ENCODE measurements at places on chromosomes 11 and 22.

DNA sequence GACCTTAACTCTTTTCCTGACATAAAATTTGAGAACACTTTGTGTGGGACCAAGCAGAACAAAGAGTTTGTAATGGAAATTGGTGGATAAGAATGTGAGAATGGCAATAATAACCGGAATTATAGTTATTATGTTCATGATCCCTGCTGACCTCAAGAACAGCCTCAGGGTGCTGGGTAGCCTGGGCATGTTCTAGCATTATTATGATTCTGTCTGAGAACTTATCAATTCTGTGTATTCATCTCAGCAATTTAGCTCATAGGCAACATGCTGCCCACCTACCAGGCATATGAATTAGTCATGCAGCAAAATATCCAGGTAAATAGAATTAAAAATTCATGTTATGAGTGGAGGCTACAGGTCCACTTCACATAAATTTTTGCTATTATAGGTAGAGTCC is 61.9 kb downstream of the CTSC start:
- no peak for DNase-seq

DNA sequence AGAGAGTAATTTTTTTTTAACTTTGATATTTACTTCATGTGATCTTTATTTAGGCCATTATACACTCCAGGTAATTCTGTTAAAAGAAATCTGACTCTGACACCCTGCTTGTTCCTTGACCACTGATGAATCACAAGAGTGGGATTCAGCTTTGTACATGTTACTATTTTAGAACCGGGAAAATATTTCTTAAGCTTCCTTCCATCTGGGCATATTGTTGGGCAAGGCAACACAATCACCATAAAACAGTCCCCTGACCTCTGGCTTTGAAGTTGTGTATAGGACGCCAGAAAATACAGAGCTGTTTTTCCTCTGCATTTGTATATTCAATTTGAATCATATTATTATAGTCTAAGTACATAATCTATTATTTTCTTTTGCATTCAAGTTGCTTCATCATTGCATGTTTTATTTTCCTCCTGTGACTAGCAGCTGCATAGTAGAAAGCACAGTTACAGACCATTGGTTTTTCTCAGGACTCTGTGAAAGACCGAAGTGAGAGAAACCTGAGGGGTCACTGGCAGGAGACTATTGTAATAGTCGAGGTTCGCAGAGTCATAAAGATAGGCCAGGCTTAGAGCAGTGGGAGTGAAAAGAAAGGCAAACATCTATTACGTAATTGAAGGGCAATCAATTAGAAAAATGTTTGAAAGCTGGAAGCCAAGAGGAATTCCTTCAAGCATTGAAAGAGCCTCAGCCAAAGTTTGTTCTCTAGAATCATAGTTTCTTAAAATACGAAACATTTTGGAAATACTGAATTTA is 51.8 kb upstream of the SLC36A4 start:
- no peak for DNase-seq

- no peak for DNase-seq
Observed at GRCh38 chr22:46459347-46460065, 77.9 kb downstream of the CELSR1 start.

DNA sequence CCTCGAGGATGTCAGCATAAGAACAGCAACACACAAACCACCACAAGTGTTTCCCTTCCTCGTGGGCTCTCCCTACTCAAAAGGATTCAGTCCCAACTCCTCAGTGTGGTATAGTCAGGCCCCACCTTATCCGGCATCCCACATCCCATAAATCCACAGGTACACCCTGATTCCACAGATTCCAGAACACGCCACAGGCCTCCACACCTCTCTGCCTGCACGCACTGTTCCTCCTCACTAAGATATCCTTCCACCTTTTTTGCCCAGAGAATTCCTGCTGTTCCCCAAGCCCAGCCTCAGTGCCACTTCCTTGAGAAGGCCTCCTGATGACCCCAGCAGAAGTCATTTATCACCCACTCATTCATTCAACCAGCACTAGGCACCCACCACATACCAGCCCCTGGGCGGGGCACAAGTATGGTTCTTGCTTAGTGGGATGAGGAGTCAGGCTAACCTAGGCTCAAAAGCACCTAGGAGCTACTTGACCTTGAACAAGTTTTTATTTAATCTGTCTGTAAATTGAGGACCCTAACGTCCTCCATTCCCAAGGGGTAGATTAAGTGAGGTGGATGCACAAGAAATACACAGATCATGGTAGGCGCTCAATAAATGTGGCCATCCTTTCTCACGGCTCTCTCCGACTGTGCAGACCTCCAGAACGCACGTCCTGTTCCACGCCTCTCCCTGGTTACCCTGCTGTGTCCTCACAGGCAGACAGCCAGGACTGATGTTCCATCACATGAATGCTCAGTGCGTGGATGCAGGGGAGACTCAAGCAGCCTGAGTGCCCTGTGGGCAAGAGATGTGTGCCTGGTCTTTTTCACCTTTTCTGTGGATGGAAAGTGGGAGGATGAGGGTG is 2.1 kb upstream of the KCNJ4 start:
- DNase-seq: no peak

GRCh38 chr11:123093739-123094138 is 31.8 kb upstream of the HSPA8 start:
- no peak for DNase-seq

DNA sequence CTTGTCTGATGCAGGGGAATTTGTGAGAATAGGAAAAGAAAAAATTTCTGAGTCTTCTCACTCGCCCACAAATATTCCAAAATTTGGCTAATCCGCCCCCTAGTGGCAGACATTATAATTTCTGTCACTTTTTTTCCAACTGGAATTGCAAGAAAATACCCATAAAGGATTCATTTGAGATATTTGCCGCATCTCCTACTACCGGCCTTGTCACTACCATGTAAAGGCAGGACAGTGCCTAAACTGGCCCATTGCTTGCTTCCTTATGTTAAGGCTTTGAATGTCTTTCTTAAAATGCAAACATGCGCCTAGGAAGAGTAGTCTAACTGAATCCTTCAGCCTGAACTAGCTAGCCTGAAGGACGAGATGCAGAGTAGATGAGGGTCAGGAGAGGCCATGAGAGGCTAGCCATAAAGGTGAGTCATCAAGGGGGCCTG is 9.3 kb upstream of the CEP295 start:
- no peak for DNase-seq

GRCh38 chr11:74282421-74282820 is 29.0 kb downstream of the P4HA3 start:
- DNase-seq: no peak

DNA sequence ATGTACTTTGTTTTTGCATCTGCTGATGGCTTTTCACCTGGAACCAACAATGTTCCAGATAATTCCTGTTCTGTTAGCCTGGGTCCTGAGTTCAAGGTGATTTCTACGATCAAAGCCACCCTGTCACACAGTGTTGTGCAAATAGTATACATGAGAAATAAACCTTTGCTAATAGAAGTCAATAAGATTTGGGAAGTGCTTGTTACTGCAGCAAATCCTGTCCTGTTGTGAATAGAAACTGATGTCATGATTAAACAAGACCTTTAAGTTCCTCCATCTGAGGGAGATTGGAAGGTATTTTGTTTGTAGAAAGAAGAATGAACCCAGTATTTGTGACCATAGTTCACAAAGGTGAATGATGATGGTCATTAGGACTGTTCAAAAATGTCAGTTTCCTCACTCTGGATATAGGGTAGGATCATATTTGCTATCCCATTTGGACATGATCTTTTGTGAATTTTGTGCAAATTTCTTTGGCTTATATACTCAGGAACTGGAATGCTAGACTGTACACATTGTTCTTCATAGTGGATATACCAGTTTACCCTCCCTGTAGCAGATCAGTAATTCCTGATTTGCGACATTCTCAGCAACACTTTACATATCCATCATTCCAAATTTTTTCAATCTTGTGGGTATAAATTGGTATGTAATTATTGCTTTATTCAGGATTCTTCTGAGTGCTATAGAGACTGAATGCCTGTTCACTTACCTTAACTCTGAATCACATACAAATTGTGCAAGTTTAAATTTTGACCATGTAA is 428.5 kb downstream of the METTL15 start:
- DNase-seq: no peak

DNA sequence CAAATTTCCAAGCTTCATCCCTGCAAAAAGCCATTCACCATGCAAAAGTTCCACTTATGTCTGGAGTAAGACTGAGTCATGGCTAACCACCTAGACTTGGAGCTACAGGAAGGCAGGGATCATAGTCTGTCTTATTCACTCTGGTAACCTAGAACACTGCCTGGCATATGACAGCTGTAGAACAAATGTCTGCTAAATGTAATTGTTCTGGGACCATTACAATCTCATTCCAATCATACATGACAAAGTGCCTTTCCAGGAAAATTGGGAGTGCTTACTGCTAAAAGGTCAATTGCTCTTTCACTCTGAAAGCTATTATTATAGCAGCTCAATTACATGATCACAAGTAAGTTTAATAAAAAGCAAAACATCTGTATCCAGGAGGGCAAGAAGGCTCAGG is 99.1 kb upstream of the CHRM4 start:
- DNase-seq: no peak

DNA sequence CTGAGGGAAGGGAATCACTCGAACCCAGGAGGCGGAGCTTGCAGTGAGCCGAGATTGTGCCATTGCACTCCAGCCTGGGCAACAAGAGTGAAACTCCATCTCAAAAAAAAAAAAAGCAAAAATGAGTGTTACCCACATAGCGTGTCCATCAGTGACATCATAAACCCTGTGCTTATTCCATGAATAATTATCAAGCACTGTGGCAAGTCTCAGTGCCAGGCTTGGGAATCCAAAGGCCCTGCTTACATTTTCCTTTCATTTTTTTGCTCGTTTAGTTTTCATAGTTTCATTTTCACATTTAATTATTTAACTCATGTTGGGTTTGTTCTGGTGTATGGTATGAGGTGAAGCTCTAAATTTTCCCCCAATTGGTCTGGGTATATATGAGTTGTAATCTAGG is 46.5 kb downstream of the NEU3 start:
- no peak for DNase-seq

GRCh38 chr11:61128947-61129638 is 26.8 kb downstream of the CD5 start:
- DNase-seq: no peak

DNA sequence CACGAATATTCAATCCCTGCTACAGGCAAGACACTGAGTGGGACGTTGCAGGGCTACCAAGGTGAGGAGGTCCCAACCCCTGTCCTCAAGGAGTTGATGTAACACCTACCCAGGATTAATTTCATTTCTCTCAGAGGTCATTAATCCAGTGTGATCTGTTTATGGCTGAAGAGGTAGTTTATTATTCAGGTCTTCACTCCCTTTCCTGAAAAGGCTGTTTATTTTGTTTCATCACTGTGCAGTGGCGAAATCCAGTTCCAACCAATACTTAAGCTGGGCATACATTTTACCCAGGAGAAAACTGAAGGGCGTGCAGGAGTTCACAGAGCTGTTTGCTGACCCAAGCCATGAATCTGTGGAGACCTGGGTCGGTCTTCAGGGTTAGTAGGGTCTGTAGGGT is 2.7 kb upstream of the PTPRJ start:
- DNase-seq: no peak

DNA sequence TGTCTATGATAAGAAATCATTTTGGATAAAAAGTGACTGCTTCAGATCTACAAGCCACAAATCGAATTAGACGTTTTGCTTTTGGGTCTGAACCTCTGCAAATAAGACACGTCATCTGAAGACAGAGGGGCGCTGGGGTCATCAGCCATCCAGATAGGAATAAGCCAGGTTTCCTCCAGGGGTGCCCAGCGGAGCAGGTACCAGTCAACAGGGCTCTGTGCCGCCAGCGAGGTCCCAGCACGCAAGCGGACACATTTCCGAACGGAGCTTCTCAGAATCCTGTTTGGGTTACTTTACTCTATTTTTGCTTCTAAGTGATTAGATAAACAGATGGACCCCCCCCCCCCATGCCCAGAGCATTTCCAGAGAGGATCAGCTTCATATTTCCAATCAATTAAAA is 873.8 kb downstream of the BRD1 start:
- no peak for DNase-seq

- no peak for DNase-seq
Observed at GRCh38 chr11:71269603-71270511, 17.5 kb upstream of the SHANK2 start.

DNA sequence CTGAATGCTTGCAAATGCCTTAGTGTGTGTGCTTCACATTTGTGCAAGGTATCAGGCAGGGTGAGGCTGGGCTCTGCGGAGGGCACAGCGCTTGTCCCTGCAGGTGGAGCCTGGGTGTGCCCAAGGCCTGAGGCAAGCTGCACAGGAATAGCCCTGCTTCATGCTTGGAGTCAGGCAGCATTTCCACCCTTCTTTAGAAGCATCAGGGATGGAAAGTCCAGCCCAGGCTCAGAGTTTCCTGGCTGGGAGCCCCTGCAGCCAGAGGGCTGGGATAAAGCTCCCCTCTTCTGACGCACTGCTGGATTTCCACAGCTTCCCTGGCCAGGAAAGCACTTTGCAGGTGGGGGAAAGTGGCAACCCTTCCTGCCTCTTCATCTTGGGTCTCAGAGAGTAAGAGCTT is 63.4 kb downstream of the GALNT18 start:
- DNase-seq: no peak

GRCh38 chr11:102499931-102500330 is 30.6 kb downstream of the MMP7 start:
- no peak for DNase-seq

DNA sequence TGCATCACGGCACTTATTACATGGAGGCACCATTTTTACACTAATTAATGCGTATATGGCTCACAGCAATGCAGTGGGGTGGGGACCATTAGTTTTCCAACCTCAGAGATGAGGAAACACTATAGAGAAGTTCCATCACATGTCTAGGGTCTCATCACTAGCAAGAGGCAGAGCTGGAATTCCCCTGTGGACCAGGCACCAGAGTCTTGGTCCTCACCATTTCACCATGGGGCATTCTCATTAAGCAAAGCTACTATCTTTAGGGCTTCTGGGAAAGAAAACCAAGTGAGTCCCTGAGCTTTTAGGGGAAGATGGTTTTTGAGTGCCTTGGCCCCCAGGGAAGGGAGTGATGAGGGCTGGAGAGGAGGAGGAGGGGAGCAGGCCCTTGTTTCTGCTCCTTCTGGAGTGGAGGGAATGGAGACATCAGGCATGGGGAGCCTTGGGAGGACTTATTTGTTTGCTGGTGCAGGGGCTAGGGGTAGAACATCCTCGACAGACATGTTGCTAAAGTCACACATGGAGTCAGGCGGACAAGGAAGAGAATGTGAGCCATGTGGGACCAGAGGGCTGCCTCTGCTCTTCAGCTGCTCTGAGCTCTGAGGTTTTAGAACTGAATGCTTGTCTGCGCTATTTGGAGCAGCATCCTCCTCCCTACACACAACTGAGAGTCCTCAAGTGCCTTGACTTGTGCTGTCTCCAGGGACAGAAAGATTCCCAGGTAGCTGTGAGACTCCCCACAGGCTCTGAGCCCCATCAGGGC is 40.3 kb upstream of the ZBED5 start:
- no peak for DNase-seq

GRCh38 chr11:78293536-78293935 is 104.8 kb downstream of the USP35 start:
- DNase-seq: no peak

- DNase-seq: no peak
Observed at GRCh38 chr22:47299211-47299862, 536.9 kb downstream of the TBC1D22A start.

DNA sequence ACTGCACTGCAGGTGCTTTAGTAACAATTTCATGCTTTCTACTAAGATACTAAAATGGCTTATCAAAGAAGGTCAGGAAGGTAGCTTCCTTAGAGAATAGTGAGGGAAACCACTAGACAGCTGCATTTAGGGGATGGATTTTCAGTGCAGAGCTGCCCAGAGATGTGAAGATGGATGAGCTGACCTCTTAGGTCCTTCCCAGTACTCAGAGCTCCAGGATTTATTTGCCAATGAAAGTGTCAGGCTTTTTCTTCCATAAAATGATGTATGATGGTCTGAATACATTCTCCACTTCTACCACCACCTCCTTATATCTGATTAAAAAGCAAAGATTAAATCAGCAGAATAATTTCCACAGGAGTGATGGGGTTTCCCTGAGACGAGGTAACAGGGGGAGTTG is 35.0 kb downstream of the SC5D start:
- DNase-seq: no peak
